ENCODE measurements at places on chromosomes 5 and 9. TPM values are rescaled to one million over a fixed set of nuclear protein-coding genes. Genes with fewer than 3 reads are reported as not detected.

DTWD2 gene
- total RNA-seq, result 23.6 TPM

C9 gene
- 0.05 TPM for total RNA-seq

NXNL2 gene
- total RNA-seq, result not detected

LCN15 gene
- total RNA-seq, result 0.05 TPM

LPCAT1 gene
- 50.6 TPM for total RNA-seq

SPAG8 gene
- total RNA-seq, result not detected

PCDHB16 gene
- 0.75 TPM for total RNA-seq

CD14 gene
- not detected for total RNA-seq

PCDHA7 gene
- total RNA-seq, result 1.4 TPM

All from SK-MEL-5 (cell line).